Glutamatergic neuron (in vitro differentiated cells): ENCODE measurements at places on chromosomes 7 and 10.

DNA sequence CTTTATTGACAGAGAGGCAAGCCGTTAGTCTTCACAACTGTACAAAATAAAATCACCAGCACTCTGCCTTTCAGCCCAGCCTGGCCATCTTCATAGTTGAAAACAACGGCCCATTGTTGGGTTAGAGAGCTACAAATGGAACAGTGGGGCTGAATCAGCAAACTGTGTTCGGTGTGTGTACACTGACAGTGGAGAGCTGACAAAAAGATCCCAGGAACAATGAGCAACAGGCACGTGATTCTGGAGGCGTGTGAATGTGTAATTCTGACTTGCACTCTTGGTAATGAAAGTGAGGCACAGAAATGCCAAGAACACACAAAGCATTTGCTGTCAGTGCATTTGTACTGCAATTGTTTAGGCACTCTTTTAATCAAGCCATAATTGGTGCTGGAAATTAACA is 303.7 kb downstream of the WDR11 start:
- H3K36me3 ChIP-seq, result peaks cover 6% of the 10 kb centered on the region
- H3K4me1 ChIP-seq, result no peaks in the 10 kb centered on the region
- H3K27ac ChIP-seq, result no peak overlapping the region

GRCh38 chr7:147547252-147547897 is 1043.2 kb upstream of the C7orf33 start:
- no peaks in the 10 kb centered on the region for H3K27me3 ChIP-seq
- no peaks in the 10 kb centered on the region for H3K4me1 ChIP-seq
- DNase-seq, result peak; percentile 39
- H3K4me3 ChIP-seq, result no peak overlapping the region

GRCh38 chr7:157516911-157517781 is 180.3 kb downstream of the DNAJB6 start:
- H3K4me1 ChIP-seq, result peaks cover 3% of the 10 kb centered on the region
- H3K27ac ChIP-seq, result no peak overlapping the region
- H3K4me3 ChIP-seq, result no peak overlapping the region
- H3K27me3 ChIP-seq, result peaks cover 3% of the 10 kb centered on the region
- DNase-seq, result no peak
- no peaks in the 10 kb centered on the region for H3K36me3 ChIP-seq

- peaks cover 7% of the 10 kb centered on the region for H3K4me1 ChIP-seq
- no peaks in the 10 kb centered on the region for H3K27me3 ChIP-seq
- no peaks in the 10 kb centered on the region for H3K36me3 ChIP-seq
- DNase-seq, result no peak
Measured at GRCh38 chr10:78520737-78521430, 487.2 kb downstream of the RPS24 start.

DNA sequence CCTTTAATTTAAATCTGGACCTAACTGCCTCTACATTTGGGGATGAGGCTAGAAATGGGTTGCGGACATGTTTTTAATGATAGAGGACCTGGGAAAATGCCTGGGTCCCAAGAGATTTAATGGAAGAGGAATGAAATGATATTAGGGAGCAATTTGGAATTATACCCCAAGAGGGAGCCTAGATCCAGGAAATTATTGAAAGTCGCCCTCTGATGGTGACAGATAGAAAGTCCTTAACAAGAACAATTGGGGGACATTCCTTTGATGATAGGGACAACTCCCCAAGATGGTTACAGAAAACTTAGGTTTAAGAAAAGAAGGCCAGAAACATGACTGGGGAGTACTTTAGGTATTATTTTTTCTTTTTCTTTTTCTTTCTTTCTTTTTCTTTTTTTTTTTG is 9.5 kb upstream of the TSGA13 start:
- no peak for DNase-seq
- no peaks in the 10 kb centered on the region for H3K27me3 ChIP-seq
- H3K36me3 ChIP-seq, result no peaks in the 10 kb centered on the region
- no peak overlapping the region for H3K4me3 ChIP-seq
